Activated naive CD4-positive, alpha-beta T cell treated with Interleukin-2 at 50 U/mL for 16 hours (primary cell): ENCODE measurements at places on chromosomes 12 and 14.

DNA sequence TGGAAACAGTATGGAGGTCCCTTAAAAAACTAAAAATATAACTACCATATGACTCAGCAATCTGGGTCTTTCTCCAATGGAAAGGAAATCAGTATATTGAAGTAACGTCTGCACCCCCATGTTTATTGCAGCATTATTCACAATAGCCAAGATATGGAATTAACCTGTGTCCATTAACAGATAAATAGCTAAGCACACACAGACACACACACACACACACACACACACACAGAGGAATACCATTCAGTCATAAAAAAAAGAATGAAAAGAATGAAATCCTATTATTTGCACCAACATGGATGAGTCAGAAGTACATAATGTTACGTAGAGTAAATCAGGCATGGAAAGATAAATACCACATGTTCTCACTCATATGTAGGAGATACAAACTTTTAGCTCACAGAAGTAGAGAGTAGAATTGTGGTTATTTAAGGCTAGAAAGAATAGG lies 4.7 kb downstream of the KLRK1 start:
- DNase-seq, result no peak

- no peak for DNase-seq
These were observed 373.2 kb downstream of the BTG1 start for GRCh38 chr12:91772411-91772810.

DNA sequence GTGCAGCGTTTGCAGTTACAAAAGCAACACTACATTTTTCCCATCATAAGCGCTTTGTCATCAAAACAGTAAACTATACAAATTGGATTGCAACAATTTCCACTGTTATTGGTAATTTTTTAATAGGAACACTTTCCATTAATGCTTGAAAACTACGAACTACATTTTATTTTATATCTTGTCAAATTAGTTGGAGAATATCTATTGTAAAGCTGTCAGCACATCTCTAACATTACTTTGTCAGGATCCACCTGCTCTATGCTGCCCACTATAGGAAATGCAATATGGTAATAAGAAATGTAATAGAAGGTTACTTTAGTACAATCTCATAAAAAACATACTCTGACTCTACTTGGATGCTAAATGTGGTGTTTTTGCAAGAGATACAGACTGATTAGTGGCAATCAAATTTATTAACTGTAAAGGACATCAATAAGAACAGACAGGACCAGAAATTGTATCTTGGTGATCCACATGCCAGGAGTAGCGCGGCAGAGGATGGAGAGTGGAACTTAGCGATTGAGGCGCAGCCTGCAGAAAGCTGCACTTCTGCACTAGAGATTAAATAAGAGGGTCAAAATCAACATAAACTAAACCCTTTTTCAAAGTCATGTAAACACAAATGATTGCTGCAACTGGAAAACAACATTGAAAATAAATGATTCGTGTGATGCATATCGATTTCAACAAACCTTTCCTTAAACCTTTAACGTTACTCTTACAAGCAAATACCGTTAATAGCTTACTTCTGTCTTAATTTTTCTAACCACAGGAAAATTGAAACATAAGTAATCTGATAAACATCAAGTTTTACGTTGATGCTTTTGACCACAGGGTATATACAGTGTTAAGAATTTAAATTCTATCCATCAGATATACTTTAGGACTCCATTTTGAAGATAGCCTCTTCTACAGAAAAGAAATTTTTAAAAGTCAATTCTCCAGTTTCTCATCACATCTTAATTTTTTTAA lies 3.6 kb upstream of the ARID2 start:
- no peak for DNase-seq

DNA sequence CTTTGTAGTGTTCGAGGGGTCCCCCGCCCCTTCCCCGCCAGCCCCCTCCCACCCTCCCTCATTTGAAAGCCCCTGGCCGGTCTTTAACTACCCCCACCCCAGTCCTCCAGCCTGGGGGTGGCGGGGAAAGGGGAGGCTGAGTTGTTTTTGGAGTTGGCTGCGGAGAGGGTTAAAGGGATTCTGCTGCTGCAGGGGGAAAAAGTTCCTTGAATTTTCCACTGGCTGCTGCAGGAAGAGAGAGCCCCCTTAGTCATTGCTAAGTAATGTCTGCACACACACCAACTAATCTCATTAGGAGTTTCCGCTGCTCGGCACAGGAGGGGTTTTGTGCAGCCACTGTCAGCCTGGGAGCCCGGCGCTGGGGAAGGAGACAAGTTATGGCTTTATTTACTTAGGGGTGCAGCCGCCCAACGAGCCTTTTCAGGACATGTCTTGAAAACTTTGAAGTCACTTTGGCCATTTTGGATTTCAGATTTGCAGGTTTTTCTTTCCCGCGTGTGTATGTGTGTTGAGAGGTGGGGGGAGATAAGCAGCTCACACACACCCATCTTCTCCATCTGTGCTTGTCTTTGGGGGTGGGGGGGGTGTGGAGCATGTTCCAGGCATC lies 1.8 kb downstream of the ELK3 start:
- peak; percentile 53 for DNase-seq

DNA sequence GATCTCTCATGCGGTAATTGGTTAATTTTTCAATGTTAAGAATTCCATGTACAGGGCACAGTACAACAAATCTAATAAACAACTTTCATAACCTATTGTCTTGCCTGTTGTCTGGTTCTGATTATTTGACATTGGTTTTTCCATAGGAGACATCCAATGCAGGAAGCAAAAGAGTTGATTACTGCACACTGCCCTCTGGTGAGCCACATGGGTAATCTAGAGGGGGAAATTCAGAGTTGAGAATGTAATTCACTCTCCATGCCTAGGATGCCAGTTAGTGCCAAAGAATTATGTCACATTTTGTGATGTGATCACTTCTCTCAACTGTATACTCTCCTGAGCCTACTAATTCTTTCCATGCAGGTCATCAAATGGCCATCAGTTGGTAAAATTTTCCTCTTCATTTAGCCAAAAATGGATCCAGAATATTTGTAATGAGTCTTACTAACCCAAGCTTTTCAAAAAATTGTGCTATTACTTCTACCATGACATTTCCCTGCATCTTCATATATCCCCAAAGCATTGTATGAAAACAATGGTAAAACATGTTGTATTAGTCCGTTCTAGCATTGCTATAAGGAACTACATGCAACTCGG lies 17.7 kb upstream of the CCDC91 start:
- no peak for DNase-seq

- DNase-seq, result no peak
These were observed 9.8 kb downstream of the CHGA start for GRCh38 chr14:92932448-92933395.

- DNase-seq, result no peak
These were observed 37.8 kb upstream of the ATF7IP start for GRCh38 chr12:14327711-14328110.

DNA sequence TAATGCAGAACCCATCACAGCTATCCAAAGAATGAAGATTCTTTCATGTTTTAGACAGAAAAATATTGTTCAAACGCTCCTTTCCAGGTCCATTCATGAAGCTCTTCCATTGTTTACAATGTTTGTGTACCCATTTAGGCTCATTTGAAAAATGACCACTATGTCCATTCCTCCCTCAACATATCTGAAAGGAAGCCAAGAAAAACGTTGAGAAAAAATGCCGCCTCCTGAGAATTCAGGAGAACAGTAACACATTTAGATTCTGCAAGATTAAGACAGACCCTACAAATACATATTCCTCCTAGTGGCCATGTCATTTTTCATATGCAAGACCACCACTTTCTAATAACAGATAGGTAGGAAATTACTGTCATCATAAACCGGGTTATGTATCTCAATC lies 124.4 kb downstream of the SLC25A21 start:
- no peak for DNase-seq

DNA sequence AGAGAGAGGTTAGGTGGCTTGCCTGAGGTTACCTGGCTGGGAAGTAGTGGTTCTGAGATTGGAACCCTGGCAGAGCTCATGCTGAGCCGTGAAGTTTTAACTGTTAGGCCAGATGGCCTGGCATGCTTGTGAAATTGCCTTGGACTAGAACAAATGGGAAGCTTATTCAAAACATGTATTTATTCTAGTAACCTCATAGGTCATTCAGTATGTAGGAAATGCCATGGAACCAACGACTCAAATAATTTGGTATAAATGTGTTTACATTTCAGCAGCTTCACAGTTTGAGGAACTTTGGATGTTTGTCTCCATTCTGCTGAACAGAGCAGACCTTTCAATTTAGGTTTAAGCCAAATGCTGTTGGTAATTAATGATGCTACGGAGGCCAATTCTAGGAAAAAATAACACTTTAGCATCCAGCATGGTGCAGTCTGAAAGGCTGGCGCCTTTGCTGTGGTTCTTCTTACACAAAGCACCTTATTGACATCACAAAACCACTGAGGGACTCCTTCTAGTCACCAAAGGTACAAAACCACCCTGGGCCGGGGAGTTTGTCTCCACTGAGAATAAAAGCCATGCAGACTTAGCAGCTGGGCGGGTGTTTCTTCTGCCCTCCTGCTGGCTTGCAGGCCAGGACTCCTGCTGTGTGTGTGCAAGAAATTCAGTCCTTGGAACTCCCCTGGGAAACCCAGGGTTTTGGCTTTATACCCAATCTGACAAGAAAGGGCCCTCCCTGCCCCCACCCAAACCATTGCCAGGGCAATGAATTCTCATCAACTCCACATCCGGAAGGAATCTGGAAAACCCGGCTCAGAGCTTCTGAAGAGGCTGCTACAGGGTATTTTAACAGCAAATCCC lies 64.2 kb downstream of the ELK3 start:
- DNase-seq, result no peak

DNA sequence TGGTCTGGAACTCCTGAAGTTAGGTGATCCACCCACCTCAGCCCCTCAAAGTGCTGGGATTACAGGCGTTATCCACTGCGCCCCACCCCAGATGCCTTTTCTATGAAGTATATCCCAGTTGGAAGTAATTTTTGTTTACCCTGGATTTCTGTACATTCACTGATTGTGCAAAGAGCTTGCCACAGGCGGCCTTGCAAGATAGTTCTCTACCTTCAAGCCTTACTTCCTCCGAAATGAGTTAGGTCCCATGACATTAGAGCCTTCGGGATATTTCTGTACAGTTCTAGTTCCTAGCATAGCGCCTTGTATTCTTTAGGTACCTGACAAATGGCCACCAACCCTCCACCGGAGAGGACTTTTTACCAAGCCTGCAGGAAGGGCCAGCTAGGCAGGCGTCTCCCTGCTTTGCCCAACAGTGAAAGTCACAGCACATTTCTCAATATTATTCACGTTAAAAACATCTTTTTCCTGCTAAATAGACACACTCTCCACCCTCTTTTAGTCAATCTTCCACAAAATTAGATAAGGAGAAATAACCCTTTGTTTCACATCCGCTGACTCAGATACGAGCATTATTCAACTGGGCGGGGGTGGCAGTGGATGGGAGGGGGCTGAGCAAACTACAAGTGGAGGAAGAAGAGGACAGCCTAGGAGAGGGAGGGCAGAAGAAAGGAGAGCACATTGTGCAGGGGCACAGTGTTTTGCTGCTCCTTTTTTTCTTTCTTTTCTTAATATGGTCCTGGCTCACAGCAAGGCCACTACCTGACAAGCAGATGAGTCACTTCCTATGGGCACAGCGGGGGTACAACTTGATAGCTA lies 40.0 kb upstream of the CAPRIN2 start:
- DNase-seq, result peak; percentile 6

GRCh38 chr12:48613321-48613720 lies 43.5 kb upstream of the LALBA start:
- DNase-seq, result no peak

DNA sequence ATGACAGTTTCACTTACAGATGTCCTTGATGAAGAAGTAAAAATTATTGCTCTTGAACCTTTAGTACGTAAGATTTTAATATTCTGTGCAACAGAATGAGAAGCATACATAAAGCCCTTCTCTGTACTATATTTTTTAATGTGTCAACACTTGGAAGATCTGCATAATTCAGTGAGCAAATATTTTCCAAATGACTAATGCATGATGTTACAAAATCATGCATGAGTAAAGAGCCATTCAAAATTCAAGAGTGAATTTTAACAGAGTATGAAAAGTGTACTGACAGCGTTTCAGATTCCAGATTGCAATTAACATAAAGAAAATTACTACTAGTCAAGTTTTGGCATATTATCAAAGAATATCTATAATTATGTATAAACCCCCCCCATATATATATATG lies 101.4 kb upstream of the BBS10 start:
- no peak for DNase-seq

DNA sequence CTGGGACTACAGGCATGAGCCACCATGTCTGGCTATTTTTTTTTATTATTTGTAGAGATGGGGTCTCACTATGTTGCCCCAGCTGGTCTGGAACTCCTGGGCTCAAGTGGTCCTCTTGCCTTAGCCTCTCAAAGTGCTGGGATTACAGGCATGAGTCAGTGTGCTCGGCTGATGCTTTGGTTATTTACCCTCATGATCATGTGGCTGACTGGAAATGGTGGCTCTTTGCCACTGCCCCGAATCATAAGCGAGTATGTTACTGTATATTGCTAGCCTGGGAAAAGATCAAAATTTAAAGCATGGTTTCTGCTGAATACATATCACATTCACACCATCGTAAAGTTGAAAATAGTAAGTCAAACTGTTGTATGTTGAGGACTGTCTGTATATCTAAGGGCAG lies 101.1 kb downstream of the RGS6 start:
- no peak for DNase-seq

- DNase-seq, result no peak
These were observed 81.1 kb downstream of the HMGA2 start for GRCh38 chr12:65905405-65905804.

GRCh38 chr14:26323869-26324268 lies 274.0 kb downstream of the NOVA1 start:
- DNase-seq, result no peak
